ENCODE measurements at places on chromosomes 1 and 21.

DNA sequence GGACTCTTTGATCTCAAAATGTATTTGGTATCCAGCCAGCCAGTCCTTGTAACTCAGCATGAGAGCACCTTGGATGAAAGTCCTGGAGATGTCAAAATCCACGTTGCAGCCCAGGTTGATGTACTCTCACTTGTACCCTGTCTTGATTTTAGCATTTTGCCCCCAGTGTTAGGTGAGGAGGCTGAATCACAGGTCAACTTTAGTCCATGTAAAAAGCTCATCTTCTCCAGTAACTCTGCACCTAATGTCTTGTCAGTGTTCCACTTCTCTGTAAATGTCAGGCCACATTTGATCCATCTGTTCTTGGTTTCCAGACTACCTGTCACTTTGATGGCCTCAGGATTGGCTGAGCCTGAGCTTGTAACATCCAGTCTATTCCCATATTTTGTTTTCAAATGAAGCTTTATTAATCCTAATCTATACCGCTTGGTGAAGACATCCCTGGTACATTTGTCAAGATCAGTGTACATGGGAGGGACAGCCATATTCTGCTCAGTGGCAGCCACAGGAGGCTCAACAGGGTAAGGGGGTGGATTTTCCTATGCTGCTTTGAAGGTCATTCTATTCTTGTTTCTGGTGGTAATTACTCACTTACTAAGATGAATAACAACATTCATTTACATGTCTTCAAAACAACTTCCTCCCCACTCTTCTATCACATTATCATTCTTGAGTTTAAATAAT lies 24.1 kb upstream of the FCRL3 start:
- H3K27me3 ChIP-seq: no peaks in the 10 kb centered on the region
- peak overlapping the region; percentile 85 for H3K27ac ChIP-seq
- no peak for DNase-seq
- peak overlapping the region; percentile 79 for H3K4me3 ChIP-seq
- peaks cover 6% of the 10 kb centered on the region for H3K36me3 ChIP-seq
- H3K4me1 ChIP-seq: peaks cover 55% of the 10 kb centered on the region

GRCh38 chr1:175576865-175577264 lies 166.5 kb downstream of the TNR start:
- H3K27me3 ChIP-seq: peaks cover 12% of the 10 kb centered on the region
- H3K27ac ChIP-seq: no peak overlapping the region

- peak overlapping the region; percentile 46 for H3K27ac ChIP-seq
- peak overlapping the region; percentile 83 for H3K4me3 ChIP-seq
- DNase-seq: peak; percentile 51
- no peaks in the 10 kb centered on the region for H3K27me3 ChIP-seq
These were observed 79.1 kb downstream of the NDUFS5 start for GRCh38 chr1:39105061-39105840.

DNA sequence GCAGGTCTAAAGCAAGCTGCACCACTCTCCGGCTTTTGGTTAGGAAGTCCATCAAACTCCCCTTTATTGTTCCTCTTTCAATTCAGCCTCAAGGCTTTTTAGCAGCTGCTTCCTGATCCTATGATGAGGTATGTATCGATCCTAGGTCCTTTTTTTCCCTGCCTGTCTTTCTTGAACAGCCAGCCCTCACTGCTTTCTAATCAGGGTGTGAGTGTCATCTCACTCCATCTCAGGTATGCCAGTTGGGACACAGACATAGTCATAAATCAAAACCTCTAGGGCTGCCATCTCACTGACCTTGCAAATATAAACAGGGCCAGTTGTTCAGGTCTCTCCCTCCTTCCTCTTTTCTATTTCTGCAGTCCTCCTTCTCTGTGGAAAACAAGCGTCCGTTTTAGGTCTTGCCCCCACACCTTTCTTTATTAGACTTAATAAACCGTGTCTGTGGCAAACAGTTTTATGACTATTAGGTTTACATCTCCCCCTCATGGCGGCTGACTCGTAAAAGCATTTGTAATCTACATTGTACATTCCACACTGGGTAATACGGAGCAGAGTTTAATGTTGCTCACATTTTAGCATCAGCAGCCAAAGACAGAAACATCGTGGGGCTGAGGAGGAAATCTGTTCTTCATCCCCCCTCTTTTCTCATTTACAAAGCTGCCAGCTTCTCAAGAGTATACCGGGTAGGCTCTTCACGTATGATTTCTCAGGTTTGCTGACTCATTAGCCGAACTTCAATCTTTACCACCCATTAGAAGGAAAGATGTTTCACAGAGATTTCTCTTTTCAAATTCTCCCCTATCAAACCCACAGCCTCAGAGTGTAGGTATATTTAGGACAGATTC lies 11.6 kb downstream of the STYXL2 start:
- peaks cover 3% of the 10 kb centered on the region for H3K36me3 ChIP-seq
- H3K27ac ChIP-seq: no peak overlapping the region
- H3K4me3 ChIP-seq: no peak overlapping the region

GRCh38 chr1:242530761-242531160 lies 6.3 kb upstream of the PLD5 start:
- no peak for DNase-seq
- H3K27ac ChIP-seq: no peak overlapping the region
- H3K36me3 ChIP-seq: no peaks in the 10 kb centered on the region
- peaks cover 4% of the 10 kb centered on the region for H3K27me3 ChIP-seq

DNA sequence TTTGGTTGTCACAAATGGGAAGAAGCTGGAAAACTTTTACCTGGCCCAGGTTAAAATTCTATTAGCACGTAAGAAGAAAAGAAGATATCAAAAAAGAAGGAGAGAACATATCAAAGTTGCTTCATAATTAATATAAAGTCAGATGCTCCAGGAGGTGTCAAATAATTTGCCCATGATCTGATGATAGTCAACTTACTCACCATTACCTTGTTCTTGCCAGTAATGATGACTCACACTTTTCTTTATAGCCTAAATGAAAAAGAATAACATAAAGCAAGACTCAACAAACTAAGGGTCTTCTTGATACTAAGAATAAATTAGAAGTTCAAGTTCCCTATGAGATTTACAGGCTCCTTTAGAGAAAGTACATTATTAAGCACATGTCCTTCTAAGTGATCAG lies 580.4 kb downstream of the TTLL7 start:
- no peak for DNase-seq
- H3K4me1 ChIP-seq: no peaks in the 10 kb centered on the region
- no peaks in the 10 kb centered on the region for H3K27me3 ChIP-seq
- H3K4me3 ChIP-seq: no peak overlapping the region
- H3K36me3 ChIP-seq: no peaks in the 10 kb centered on the region

GRCh38 chr1:147509786-147510395 lies 31.4 kb upstream of the BCL9 start:
- no peaks in the 10 kb centered on the region for H3K36me3 ChIP-seq
- peaks cover 8% of the 10 kb centered on the region for H3K27me3 ChIP-seq

DNA sequence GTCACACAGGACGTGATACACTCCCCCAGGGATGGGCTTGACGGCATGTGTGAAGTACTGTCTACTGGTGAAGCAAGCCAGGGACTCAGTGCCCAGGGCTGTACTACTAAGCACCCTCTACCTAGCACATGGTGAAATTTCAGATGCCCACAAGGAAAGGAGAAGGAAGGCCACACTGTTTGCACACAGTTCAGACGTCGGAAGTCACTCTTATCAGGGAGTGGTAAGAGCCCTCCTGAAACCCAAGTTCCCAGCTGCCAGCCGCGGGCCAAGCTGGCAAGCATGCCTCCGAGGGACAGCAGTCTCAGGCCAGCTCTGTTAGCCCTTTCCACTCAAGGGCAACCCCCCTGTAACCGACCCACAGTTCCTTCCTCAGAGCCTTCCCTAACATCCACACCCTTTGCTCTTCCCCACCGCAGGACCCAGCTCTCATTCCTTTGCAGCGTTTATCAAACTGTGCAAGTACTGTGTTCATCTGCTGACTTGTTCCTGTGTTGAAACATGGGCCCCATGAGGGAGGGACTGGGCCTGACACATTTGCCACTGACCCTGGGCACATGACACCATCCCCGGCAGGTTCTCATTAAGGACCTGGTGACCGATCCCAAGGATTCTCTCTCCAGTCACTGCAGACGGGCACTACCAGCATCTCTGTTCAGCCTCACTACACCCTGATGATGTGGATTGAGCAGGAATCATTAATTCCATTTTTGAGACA lies 58.5 kb downstream of the SLC66A1 start:
- no peak for DNase-seq
- H3K27ac ChIP-seq: no peak overlapping the region
- H3K36me3 ChIP-seq: peaks cover 28% of the 10 kb centered on the region

- no peak overlapping the region for H3K4me3 ChIP-seq
- DNase-seq: no peak
- H3K27ac ChIP-seq: no peak overlapping the region
These were observed 385.6 kb downstream of the HLX start for GRCh38 chr1:221264848-221265247.

DNA sequence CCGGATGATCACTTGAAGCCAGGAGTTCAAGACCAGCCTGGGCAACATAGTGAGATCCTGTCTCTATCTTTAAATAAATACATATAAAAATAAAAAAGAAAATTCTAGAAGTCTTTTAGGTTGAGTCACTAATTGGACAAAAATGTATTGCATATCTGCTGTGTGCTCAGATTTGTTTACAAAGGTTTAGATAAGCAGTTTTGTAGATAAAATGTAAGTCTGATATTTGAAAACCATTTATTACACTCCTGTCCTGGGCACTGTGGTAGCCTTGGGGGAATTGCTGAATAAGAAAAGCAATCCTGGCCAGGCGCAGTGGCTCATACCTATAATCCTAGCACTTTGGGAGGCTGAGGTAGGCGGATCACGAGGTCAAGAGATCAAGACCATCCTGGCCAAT lies 11.6 kb downstream of the GMEB1 start:
- no peaks in the 10 kb centered on the region for H3K27me3 ChIP-seq
- no peak overlapping the region for H3K27ac ChIP-seq
- no peak for DNase-seq
- no peak overlapping the region for H3K4me3 ChIP-seq
- H3K4me1 ChIP-seq: peaks cover 3% of the 10 kb centered on the region

GRCh38 chr1:172489847-172490246 lies 43.1 kb upstream of the SUCO start:
- H3K4me3 ChIP-seq: no peak overlapping the region
- peaks cover 43% of the 10 kb centered on the region for H3K27me3 ChIP-seq

DNA sequence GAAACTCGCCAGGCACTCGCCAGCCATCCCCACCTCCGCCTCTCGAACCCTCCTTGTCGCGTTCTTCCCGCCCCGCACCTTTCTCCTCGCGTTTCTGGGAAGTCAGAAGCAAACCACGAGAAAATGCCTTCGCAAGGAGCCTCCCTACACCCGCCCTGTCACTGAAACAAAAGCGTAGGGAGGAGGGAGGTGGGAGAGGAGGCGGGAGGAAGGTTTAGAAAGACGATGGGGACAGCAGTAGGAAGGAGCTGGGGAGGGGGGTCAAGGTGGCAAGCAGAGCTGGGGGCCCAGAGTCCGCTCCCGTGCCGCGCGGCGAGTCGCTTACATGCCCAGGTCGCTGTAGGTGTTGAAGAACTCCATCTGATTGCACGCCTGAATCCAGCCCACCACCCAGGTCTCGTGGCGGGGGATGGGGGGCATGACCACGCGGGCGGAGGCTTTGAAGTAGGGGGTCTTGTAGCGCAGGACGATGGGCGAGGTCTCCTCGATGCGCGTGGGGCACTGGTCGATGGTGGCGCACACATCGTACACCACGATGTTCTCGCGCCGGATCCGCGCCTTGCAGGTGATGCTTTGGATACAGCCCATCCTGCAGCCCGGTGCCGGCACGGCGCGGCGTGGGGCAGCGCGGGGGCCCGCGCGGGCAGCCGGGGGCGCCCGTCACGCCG lies 1.0 kb downstream of the FAM78B start:
- no peaks in the 10 kb centered on the region for H3K36me3 ChIP-seq

DNA sequence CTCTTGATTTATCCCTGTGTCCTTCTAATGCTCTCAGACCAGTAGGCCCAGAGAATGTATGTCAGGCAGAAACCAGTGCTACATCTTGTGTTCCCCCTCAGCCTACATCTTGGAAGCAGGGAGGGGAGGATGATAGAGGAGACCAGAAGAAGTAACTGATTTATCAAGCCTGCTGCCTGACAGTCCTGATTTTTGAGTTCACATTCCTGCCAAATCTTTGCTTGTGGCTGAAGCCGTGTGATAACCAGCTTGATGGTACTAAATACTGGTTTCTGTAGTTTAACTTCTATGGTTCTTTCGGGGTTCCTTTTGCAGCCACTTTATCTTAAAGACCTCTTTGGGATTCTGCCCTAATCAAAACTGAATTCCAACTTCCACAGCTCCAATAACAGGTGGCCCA lies 59.7 kb upstream of the WDR26 start:
- H3K36me3 ChIP-seq: no peaks in the 10 kb centered on the region
- H3K4me1 ChIP-seq: peaks cover 11% of the 10 kb centered on the region
- H3K27ac ChIP-seq: no peak overlapping the region
- H3K27me3 ChIP-seq: no peaks in the 10 kb centered on the region

- H3K27me3 ChIP-seq: peaks cover 57% of the 10 kb centered on the region
- no peaks in the 10 kb centered on the region for H3K4me1 ChIP-seq
- peaks cover 3% of the 10 kb centered on the region for H3K36me3 ChIP-seq
- no peak overlapping the region for H3K4me3 ChIP-seq
- no peak overlapping the region for H3K27ac ChIP-seq
These were observed 374.1 kb upstream of the POU3F1 start for GRCh38 chr1:38420666-38421065.

- no peak for DNase-seq
- H3K36me3 ChIP-seq: peaks cover 52% of the 10 kb centered on the region
- peak overlapping the region; percentile 21 for H3K4me3 ChIP-seq
- H3K4me1 ChIP-seq: peaks cover 39% of the 10 kb centered on the region
- H3K27me3 ChIP-seq: no peaks in the 10 kb centered on the region
- H3K27ac ChIP-seq: peak overlapping the region; percentile 73
These were observed 48.3 kb downstream of the ARID4B start for GRCh38 chr1:235279694-235280093.

- H3K36me3 ChIP-seq: no peaks in the 10 kb centered on the region
- H3K4me1 ChIP-seq: no peaks in the 10 kb centered on the region
- no peak for DNase-seq
These were observed 144.6 kb upstream of the HMGB4 start for GRCh38 chr1:33719326-33719725.

GRCh38 chr1:202680586-202681352 lies 29.5 kb downstream of the SYT2 start:
- H3K27ac ChIP-seq: no peak overlapping the region
- H3K27me3 ChIP-seq: peaks cover 83% of the 10 kb centered on the region
- H3K4me1 ChIP-seq: no peaks in the 10 kb centered on the region
- no peak overlapping the region for H3K4me3 ChIP-seq
- no peaks in the 10 kb centered on the region for H3K36me3 ChIP-seq

- peaks cover 37% of the 10 kb centered on the region for H3K27me3 ChIP-seq
- no peak overlapping the region for H3K27ac ChIP-seq
- H3K4me1 ChIP-seq: peaks cover 12% of the 10 kb centered on the region
- H3K36me3 ChIP-seq: no peaks in the 10 kb centered on the region
- DNase-seq: no peak
These were observed 82.8 kb downstream of the EXTL2 start for GRCh38 chr1:100811808-100812207.

- H3K27ac ChIP-seq: no peak overlapping the region
- H3K4me1 ChIP-seq: no peaks in the 10 kb centered on the region
- no peak for DNase-seq
- no peaks in the 10 kb centered on the region for H3K36me3 ChIP-seq
These were observed 71.7 kb downstream of the APP start for GRCh38 chr21:26098772-26099397.

GRCh38 chr1:36285443-36286101 lies 20.6 kb upstream of the SH3D21 start:
- peaks cover 70% of the 10 kb centered on the region for H3K36me3 ChIP-seq
- no peak overlapping the region for H3K4me3 ChIP-seq
- peaks cover 2% of the 10 kb centered on the region for H3K4me1 ChIP-seq
- peak; percentile 71 for DNase-seq

GRCh38 chr21:28543975-28544374 lies 448.7 kb downstream of the LTN1 start:
- H3K27ac ChIP-seq: no peak overlapping the region
- no peak for DNase-seq
- no peaks in the 10 kb centered on the region for H3K27me3 ChIP-seq
- no peak overlapping the region for H3K4me3 ChIP-seq
- H3K4me1 ChIP-seq: no peaks in the 10 kb centered on the region
- no peaks in the 10 kb centered on the region for H3K36me3 ChIP-seq
